Endothelial cell of coronary artery (primary cell): ENCODE measurements at places on chromosomes 7 and 10. TPM values are rescaled to one million over a fixed set of nuclear protein-coding genes. Genes with fewer than 3 reads are reported as not detected.

Gene SRRM3
- total RNA-seq, result 0.45 and 1.3 TPM in 2 replicates

Gene ECHDC3
- 1.5 and 1.8 TPM in 2 replicates for total RNA-seq

Gene GLI3
- 2.5 and 3.5 TPM in 2 replicates for total RNA-seq

Gene JMJD1C
- 78.2 and 82.7 TPM in 2 replicates for total RNA-seq

Gene DKK1
- 86.2 and 112 TPM in 2 replicates for total RNA-seq

Gene PNLIPRP1
- total RNA-seq, result not detected in 2 replicates

Gene HMX3
- not detected in 2 replicates for total RNA-seq

Gene SH2D4B
- 0.09 TPM in 2 replicates for total RNA-seq

Gene HOXA6
- total RNA-seq, result 0.36 and 1.3 TPM in 2 replicates

Gene LDB3
- total RNA-seq, result not detected in 2 replicates

Gene LMOD2
- total RNA-seq, result 0.09 TPM in 1 of 2 replicates, not detected in the other

Gene ADARB2
- 0.18 TPM in 1 of 2 replicates, not detected in the other for total RNA-seq

Gene TEX47
- not detected in 2 replicates for total RNA-seq

Gene SFTPA1
- total RNA-seq, result not detected in 2 replicates
